ENCODE measurements at places on chromosomes 16 and 17. TPM values are rescaled to one million over a fixed set of nuclear protein-coding genes. Genes with fewer than 3 reads are reported as not detected.

DNA sequence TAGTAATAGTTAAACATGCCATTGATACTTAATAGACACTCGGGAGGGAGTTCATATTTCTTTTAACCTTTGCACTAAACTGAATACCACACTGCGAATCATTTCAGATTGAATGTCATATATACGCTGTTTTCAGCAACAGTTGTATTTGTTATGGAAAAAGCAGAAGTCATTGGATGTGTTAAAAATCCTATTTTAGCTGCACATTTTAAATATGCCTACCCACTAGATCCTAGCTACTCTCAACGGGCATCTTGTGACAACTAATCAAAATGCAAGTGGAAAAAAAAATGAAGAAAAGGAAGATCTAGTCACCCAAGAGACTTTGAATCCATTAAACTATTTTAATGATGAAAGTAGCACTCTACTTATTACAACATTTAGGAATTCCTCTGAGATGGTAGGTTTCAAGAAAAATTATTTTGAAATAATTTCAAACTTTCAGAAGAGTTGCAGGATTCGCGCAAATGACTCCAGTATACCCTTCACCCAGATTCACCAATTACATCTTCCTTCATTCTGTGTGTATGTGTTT lies 51.4 kb upstream of the MNT start:
- no peak for DNase-seq

GRCh38 chr16:49467540-49468372 lies 94.2 kb downstream of the C16orf78 start:
- DNase-seq, result no peak

DNA sequence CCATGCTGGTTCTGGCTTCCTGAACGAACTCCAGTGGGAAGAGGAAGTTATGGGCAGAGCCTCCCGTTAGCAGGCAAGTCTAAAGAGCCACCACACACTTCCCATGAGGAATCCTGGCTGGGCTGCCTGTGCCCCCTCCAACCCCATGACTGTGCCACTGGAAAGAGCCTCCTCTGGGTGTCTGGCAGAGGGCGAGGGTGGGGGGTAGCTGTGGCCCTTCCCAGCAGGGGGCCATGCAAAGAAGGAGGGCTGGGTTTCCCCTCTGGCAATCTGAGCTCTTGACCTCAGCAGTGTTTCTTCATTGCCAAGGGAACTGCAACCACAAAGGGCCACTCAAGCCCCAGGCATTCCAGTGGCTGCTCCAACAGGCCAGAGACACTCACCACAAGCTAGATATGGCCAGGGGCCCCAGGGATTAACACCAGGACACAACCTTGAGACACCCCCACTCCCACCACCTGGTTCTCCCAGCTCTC lies 1.7 kb upstream of the RRAD start:
- peak; percentile 68 for DNase-seq

DNA sequence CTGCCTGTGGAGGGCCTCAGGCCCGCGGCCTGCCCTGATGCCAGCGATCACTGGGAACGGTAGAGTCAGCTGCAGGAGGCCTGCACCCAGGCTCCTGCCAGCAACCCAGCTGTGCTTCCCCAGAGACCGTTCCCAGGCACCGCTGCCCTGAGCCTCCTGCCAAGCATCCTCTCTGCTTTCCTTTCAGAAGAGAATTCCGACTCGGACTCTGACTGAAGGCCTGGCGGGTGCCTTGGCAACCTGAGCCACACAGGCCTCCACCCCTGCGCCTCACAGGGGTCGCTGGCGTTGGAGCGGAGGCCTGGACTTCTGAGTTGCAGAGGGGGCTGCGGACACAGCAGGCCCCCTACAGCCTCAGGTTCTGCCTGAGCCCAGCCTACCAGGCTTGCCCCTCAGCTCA lies 7.9 kb downstream of the CMTM3 start:
- no peak for DNase-seq

- DNase-seq, result no peak
These were observed 365.6 kb downstream of the SLC39A11 start for GRCh38 chr17:72726936-72727335.

GRCh38 chr16:89018282-89019158 lies 41.5 kb upstream of the CBFA2T3 start:
- no peak for DNase-seq

DNA sequence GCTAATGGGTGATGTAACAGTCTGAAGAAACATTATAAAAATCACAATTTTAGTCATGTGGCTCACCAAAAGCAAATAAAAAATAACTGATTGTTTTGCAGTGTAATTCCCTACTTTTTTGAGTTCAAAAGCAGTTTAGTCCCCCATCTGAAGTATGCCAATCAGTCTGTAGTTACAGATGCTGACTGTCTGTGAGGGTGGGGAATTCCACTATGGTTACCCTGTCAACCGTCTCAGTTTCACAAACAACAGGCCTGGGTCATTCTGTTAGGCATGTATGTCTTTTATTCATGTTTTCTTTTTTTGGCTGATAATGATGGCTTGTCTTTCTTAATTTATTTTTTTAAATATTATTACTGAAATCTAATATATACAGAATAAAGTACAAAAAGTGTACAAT lies 69.3 kb downstream of the STXBP4 start:
- no peak for DNase-seq

DNA sequence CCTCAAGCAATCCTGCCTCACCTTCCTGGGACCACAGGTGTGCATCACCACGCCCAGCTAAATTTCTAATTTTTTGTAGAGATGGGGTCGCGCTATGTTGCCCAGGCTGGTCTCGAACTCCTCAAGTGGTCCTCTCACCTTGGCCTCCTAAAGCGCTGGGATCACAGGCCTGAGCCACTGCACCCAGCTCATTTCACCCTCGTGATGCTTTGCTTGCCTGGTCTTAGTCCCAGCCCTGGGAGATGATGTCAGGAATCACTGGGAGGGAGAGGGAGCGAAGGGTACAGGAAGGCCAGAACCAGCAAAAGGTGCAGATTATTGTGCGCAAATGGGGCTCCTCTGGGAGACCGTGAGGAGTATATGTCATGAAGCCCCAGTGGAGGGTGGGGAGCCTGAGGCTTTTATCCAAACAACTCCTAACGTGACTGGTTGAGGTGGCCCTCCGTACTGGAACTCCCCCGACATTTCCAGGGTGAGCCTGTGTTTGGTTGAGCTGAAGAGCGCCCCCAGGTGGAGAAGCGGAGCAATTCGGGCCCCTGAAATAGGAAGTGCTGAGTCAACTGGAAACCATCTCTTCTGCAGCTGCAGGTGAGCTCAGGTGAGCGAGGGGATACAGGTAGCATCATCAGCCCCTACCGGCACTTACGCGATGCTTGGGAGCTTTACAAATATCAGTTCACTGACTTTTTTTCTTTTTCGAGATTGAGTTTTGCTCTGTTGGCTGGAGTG lies 41.2 kb upstream of the HAPSTR1 start:
- peak; percentile 52 for DNase-seq

- DNase-seq, result no peak
These were observed 29.7 kb downstream of the TRPV3 start for GRCh38 chr17:3527896-3528295.

DNA sequence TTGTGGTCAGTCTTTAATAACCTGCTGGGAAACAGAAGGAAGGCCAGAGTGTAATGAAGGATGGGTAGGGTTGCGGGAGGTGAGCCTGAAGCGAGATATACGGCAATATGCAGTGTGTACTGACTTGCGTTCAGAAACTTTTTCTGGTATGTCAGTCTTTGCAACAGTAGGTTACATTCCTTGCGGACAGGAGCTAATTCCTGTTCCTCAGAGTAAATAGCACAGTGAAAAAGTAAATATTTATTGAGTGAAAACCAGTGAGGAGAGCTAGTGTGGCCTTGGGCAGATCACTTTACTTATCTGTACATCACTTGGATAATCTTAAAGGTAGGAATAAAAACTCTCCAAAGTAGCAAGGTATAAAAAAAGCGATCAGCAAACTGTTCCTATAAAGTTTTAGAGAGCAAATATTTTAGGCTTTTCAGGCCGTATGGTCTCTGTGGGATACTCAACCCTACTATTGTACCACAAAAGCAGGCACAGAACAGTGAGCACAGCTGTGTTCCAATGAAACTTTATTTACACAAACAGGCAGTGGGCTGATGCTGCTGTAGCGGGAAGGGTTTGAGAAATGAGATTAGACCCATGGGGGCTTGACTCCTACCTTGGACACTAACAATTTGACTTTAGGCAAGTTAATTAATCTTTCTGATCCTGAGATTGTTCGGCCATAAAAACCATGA lies 348.0 kb downstream of the UTP18 start:
- DNase-seq, result peak; percentile 49

- DNase-seq, result no peak
These were observed 21.4 kb downstream of the WSB1 start for GRCh38 chr17:27315322-27315721.

- no peak for DNase-seq
These were observed 29.0 kb downstream of the RAB11FIP3 start for GRCh38 chr16:454397-454940.

GRCh38 chr16:57773655-57774295 lies 28.5 kb downstream of the KIFC3 start:
- DNase-seq, result no peak

GRCh38 chr17:29533976-29534375 lies 32.9 kb downstream of the ABHD15 start:
- DNase-seq, result no peak

GRCh38 chr17:4711661-4712181 lies 1.3 kb downstream of the ARRB2 start:
- no peak for DNase-seq

DNA sequence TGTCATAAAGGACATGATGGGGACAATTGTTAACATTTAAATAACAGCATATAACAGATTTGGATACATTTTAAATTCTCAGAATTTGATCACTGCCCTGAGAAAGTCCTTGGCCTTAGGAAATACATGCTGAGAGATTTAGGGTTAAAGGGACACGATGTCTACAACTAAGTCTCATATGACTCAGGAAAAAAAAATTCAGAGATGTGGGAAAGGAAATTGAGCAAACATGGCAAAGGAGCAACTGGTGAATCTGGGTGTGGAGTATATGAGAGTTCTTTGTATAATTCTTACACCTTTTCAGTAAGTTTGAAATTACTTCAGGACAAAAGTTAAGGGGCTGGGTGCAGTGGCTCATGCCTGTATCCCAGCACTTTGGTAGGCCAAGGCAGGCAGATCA lies 18.2 kb downstream of the MPP3 start:
- DNase-seq, result no peak

- no peak for DNase-seq
These were observed 14.5 kb upstream of the KRTAP9-2 start for GRCh38 chr17:41211845-41212466.

- DNase-seq, result peak; percentile 73
These were observed at the start of gene TRAF4 for GRCh38 chr17:28743243-28744103. TRAF4 (plus strand) TSS chr17:28744011; CDS start chr17:28744113, 102 bp downstream.

DNA sequence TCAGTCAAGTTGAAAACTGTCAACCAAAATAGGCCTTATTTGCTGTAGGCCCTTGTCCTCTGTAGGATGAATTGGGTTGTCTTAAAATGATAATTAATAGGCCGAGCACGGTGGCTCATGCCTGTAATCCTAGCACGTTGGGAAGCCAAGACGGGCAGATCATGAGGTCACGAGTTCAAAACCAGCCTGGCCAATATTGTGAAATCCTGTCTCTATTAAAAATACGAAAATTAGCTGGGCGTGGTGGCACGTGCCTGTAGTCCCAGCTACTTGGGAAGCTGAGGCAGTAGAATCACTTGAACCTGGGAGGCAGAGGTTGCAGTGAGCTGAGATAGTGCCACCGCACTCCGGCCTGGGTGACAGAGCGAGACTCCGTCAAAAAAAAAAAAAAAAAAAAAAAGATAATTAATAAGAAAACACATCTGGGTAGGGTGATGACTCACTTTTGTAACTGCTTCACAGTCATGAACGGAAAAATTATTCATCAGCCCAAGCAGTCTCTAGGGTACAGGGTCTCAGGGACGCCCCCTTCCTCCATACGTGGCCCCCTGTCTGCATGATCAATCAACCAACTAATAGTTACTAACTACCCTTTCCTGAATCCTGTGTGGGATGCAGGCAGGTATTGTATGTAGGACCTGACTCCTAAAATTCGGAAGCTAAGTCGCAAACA lies 137.0 kb upstream of the RCVRN start:
- no peak for DNase-seq

- no peak for DNase-seq
These were observed 3.4 kb downstream of the DNAH9 start for GRCh38 chr17:11601661-11602060.

DNA sequence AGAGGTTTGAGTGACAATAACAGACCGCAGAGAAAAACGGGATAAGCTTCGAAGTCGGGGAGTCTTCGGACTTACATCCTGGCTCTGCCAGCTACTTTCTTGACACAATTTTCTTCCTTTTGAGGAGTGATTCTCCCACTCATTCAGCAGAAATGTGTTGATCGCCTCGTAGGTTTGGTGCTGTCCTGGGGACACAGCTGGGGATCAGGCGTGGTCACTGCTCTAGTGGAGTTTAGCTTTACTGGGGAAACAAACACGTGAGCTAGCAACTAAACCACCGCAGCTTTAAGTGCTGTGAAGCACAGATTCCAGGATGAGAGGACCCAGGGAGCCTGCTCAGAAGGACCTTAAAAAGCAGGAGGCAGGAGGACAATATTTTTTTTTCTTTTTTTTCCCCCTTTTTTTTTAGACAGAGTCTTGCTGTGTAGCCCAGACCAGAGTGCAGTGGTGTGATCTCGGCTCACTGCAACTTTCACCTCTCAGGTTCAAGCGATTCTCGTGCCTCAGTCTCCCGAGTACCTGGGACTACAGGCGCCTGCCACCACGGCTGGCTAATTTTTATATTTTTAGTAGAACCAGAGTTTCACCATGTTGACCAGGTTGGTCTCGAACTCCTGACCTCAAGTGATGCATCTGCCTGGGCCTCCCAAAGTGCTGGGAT lies 858 bp downstream of the NUBP1 start:
- DNase-seq, result no peak

GRCh38 chr17:29369831-29370735 lies 20.1 kb upstream of the TAOK1 start:
- DNase-seq, result peak; percentile 65

GUCY2D gene
- polyA plus RNA-seq, result not detected

PNMT gene
- polyA plus RNA-seq, result 0.25 TPM

NPIPA3 gene
- 0.91 TPM for polyA plus RNA-seq

TP53TG3B gene
- not detected for polyA plus RNA-seq

KCNG4 gene
- polyA plus RNA-seq, result not detected

RND2 gene
- polyA plus RNA-seq, result 0.05 TPM

CTRB2 gene
- 0.13 TPM for polyA plus RNA-seq

ABCC12 gene
- polyA plus RNA-seq, result not detected

AGRP gene
- polyA plus RNA-seq, result not detected

DPEP3 gene
- polyA plus RNA-seq, result not detected

SMTNL2 gene
- 1.1 TPM for polyA plus RNA-seq

NACA2 gene
- polyA plus RNA-seq, result 0.09 TPM

ABHD15 gene
- polyA plus RNA-seq, result 2.9 TPM

FOXN1 gene
- polyA plus RNA-seq, result 0.01 TPM

CHST6 gene
- 0.25 TPM for polyA plus RNA-seq

HOXB5 gene
- polyA plus RNA-seq, result not detected

PFAS gene
- polyA plus RNA-seq, result 49.4 TPM
